Activated T-cell treated with anti-CD3 and anti-CD28 coated beads for 48 hours (primary cell): ENCODE measurements at places on chromosomes 2 and 18.

GRCh38 chr2:25685741-25686140 lies 12.4 kb upstream of the DTNB start:
- no peak for DNase-seq

DNA sequence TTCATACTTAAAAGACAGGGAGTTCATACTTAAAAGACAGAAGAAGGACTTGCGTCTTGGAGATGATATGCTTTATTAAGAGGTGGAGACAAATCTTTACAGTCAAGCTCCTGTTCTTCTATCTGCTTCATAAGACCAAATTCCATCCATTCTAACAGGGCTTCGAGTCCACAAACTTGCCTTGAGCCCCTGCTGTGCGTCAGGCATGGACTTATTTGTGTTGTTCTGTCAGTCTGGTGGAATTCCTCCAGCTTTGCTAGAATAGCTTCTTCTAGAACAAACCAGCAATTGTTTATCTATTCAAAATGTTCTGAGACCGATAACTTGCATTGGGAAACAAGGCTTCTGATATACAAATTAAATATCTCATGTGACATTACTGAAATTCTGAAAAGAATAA lies 73.9 kb upstream of the SOX11 start:
- no peak for DNase-seq

DNA sequence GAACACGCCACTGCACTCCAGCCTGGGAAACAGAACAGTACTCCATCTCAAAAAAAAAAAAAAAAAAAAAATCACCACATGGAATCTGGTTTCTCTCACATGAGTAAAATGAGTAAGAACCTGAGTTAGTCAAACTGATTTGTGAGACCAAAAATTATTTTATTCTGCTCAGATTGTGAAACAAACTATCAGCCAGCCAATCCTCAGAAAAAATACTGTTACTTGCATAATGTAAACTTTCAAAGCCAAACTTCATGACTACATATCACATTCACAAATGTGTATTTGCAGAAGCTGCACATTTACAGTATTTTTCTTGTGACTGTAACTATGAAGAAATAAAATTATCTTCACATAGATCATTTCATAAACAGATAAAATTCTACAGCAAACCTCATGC lies 23.2 kb downstream of the SUMO1 start:
- DNase-seq = no peak

DNA sequence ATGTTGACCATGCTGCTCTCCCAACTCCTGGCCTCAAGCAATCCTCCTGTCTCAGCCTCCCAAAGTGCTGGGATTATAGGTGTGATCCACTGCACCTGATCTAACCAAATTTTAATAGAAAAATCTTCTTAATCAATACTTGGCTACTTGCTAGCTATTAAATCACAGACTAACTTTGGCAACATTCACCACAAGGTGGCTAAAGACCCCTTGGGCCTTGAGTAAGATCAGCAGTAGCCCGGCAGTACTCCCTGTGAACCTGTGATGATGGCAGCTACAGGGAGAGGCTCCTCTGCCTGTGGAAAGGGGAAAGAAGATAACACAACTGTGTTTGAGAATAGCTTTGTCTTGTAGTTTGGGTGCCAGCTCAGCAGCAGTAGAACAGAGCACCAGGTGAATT lies 102.9 kb downstream of the SLC39A10 start:
- DNase-seq = no peak
